NCI-H1694 (cell line): ENCODE measurements at places on chromosomes 4 and X.

DNA sequence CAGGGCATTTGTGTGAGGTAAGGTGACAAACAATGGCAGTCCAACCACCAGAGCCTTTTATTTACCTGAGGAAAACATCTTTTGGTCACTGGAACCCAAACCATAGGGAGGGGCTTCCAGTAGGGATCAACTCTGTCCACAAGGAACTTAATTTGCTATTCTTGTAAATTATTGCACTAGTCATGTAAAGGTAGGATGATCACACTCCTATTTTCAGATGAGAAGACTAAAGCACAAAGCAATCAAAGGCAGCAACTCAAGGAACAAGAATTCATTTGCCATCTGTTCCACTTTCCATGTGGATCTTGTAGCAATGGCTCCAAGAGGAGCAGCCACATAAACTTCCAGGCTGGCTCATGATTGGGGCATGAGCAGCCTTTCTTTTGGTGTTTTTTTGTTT is 35.3 kb downstream of the CD99L2 start:
- DNase-seq, result no peak

- no peak for DNase-seq
Measured at GRCh38 chr4:134174271-134174670, 27.3 kb downstream of the PABPC4L start.

DNA sequence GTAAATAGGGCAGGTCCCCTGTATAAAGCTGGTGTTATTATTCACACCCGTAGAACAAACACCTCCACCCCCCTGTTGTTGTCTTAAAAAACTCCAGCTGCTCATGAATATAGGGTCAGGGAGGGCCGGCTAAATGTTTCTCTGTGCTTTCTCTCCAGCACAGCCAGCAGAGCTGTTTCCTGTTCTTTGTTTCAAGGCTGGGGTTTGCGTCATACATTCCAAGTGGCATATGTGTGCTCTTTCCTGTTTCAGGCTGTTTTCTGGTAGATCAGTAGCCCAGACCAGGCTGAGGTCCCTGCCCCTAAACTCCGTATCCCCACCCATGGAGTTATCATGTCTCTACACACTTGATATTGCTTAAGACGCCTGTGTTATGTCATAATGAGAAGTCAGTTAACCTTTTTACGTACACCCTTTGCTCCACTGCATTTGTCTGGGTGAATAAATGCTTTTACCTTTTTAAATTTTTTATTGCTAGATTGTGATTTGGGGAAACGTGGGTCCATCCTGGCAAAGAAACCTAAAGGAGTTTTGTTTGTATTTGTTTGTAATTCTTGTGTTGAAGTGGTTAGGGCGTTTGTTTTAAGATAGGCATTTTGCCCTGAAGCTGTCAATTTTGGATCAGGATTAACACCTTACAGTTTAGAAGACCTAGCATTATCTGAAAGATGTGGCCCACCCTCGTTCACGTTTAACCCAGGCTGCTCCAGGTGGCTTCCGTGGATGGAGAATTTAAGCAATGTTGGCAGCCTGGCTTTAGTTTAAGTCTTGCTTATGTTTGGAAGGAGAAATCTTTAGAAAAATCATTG is 3.3 kb downstream of the KLF3 start:
- DNase-seq, result peak; percentile 49

- DNase-seq, result no peak
Measured at GRCh38 chrX:16559206-16559619, 90.7 kb upstream of the S100G start.

DNA sequence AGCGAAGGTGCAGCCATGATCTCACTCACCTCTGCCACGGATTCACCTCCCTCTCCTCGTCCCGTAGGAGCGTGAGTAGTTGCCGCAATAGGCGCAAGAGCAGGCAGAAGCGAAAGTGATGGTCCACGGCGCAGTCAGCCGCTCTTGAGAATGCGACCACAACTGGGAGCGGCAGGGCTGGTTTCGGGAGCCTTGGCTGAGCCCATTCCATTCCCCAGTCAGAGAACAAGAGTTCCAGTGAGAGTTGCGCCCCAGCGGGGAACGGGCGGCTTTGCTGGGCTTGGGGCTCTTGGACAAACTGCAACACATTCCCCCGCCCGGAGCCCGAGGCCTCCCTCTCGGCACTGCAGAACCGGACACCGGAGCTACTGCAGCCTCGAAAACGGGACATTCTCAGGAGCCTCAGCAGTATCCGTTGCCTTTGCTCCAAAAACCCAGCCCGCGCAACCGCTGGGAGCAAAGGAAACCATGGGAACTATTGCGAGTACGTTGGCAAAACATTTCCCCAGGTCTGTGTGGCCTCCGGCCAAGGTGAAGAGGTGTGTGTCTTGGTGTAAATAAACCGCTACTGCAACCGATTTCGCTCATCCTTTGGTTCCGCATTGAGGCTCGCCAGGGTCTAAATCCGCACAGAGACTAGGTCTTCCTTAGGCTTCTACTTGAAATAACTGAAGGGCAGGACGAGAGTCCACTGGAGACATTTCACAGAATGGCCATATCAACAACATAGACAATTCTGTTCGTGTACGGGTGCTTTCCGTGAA is 5.7 kb upstream of the ZBTB33 start:
- DNase-seq, result peak; percentile 73
